A549 treated with Mapracorat at 1 μM for 4 hours (cell line): ENCODE measurements at places on chromosomes 16 and 17. TPM values are rescaled to one million over a fixed set of nuclear protein-coding genes. Genes with fewer than 3 reads are reported as not detected.

The SCIMP gene
- total RNA-seq = not detected in 5 replicates

The RNU2-1 gene
- total RNA-seq = not detected in 5 replicates

The HBQ1 gene
- total RNA-seq = 4.6 to 8.2 TPM (median 7.1 TPM) in 5 replicates

The CACNG1 gene
- not detected in 5 replicates for total RNA-seq

The FOXN1 gene
- total RNA-seq = 0.04 to 0.08 TPM (median 0.06 TPM) in 3 of 5 replicates, not detected in the others

The RNF222 gene
- not detected in 5 replicates for total RNA-seq

The CD7 gene
- 0.07 to 0.12 TPM in 2 of 5 replicates, not detected in the others for total RNA-seq

The PRSS33 gene
- not detected in 5 replicates for total RNA-seq

The ESRP2 gene
- 0.06 to 0.34 TPM (median 0.09 TPM) in 4 of 5 replicates, not detected in the other for total RNA-seq

The ABCA6 gene
- total RNA-seq = not detected in 5 replicates
